ENCODE measurements at places on chromosomes 12 and 14.

GRCh38 chr12:49539406-49540228 is 787 bp downstream of the KCNH3 start:
- DNase-seq = no peak

DNA sequence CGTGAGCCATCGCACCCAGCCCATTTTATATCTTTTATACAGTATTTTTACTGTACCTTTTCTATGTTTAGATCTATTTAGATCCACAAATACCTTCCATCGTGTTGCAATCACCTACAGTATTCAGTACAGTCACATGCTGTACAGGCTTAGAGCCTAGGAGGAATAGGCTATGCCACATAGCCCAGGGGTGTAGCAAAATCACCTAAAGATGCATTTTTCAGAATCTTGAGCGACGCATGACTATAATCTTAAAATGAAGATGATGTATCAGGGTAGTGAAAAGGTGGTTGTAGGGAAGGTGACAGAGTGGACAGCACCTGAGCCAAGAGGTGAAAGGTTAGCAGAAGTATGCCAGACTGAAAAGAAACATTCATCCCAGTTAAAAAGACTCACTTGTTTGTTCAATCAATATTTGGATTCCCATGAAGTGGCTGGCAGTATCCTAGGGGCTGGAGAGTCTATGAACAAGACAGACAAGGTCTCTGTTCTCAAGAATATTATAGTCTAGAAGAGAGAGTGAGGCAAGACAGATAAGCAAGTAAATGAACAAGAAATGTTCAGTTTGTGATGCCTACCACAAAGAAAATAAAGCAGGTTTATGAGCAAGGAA is 3.6 kb downstream of the SPRING1 start:
- no peak for DNase-seq

DNA sequence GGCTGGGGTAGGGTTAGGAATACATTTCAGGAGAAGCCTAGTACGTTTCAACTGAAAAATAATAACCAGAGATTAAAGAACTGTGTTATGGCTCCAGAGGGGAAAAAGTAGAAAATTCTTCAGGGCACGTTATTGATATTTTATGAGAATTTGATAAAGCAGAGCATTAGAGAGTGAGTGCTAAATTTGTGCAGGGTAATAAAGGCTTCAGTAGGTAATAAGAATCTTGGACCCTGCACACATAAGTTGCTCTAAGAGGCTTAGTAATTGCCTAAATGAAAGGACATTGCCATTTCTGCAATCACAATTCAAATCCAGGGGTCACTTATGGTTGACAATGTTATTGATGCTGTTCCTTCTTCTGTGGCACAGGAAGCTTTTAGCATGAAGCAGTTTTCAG is 439.4 kb upstream of the DCN start:
- DNase-seq = no peak

- no peak for DNase-seq
Measured at GRCh38 chr14:95832012-95832411, 44.6 kb upstream of the TUNAR start.

- no peak for DNase-seq
Measured at GRCh38 chr12:84542289-84542688, 370.3 kb downstream of the SLC6A15 start.

DNA sequence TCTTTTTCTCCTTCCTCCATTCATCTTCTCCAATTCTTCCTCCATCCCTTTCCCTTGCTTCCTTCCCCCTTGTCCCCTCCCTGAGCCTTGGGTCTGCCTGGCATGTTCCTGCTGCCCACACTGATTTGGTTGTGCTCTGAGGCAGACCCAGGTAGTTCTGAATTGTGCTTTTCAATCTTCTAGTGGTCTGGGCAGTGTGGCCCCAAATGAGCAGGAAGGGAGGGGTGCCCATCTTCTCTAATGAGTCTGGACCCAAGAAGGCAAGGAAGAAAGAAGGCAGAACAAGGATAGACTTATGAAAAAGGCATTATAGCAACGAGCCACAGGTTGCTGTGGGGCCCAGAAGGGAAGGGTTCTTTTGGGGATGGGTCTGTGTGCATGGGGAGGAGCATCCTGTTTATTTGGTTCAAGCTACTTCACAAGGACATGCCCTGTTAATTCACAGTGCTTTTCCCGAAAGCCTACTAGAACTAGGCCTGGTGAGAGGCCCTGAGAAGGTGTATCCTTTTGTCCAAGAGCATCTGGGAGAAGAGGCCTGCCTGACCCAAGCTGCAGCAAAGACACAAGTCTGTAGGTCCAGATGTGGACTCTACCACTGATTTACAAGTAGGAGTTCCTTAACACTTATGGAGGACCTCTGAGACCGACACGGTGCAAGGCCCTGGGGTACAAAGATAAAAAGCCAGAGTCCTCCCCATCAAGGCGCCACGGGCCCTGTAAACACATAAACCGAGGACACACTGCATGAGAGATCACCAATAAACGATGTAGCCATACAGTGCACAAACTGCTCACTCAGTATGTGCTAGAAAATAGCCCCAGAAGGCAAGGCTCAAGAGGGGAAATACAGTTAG is 1.1 kb upstream of the SUSD6 start:
- no peak for DNase-seq

GRCh38 chr12:108234158-108234557 is 105.0 kb downstream of the CMKLR1 start:
- no peak for DNase-seq

DNA sequence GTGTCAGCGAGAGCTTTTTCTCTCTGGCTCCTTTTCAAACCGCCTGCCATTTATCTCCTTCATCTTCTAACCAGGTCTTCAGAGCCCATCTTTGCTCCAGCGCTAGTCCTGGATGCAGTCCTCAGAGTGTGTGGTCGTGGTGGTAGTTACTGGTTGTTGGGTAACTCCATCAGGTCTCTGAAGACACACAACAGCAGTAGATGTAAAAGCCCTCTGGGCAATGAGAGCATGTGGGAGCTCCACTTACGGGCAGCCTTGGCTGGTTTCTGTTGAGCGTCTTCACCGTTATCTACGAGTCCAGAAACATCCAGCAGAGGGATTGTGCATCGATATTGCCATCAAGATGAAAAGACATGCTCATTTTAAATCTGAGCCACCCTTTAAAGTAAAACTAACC is 61.2 kb downstream of the FBXL14 start:
- DNase-seq = no peak

DNA sequence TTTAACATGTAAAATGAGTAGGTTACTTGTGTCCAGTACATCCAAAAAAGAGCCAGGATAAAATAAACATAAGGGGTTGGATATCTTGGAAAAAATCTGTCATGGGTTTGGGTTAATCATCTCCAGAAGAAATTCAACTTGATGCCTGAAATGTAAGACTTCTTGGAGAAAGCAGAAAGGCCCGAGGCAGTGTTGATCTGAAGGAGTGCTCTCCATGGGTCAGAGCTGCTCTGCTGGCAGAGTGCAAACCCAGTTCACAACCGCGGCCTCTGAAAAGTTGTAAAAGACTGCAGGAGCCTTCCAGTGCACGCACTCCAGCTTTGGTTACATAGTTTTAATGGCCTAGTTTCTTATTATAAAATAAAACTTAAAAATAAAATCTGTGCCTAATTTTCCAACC is 97.3 kb upstream of the ALX1 start:
- DNase-seq = no peak

- DNase-seq = peak; percentile 34
Measured at GRCh38 chr12:45726603-45727300, 2.8 kb upstream of the ARID2 start.

- DNase-seq = peak; percentile 51
Measured at GRCh38 chr12:7995266-7995963, 37.1 kb upstream of the FOXJ2 start.

DNA sequence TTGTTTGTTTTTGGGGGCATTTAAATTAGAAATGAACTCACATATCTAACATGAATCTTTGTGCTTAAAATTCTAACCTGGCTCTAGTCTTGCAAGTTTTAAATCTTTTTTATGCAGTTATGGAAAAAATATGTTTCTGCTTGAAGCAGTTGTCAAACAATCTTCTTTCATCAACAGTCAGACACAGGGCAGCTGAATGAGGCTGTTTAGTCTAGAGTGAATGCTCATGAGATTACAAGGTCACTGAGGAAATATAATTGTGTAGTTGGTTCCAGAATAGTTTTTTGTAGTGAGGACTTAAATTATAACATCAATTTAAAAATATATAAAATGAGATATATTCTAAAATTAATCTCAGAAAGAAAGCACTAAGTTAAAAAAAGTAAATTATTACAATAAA is 76.5 kb downstream of the TRMT5 start:
- no peak for DNase-seq

DNA sequence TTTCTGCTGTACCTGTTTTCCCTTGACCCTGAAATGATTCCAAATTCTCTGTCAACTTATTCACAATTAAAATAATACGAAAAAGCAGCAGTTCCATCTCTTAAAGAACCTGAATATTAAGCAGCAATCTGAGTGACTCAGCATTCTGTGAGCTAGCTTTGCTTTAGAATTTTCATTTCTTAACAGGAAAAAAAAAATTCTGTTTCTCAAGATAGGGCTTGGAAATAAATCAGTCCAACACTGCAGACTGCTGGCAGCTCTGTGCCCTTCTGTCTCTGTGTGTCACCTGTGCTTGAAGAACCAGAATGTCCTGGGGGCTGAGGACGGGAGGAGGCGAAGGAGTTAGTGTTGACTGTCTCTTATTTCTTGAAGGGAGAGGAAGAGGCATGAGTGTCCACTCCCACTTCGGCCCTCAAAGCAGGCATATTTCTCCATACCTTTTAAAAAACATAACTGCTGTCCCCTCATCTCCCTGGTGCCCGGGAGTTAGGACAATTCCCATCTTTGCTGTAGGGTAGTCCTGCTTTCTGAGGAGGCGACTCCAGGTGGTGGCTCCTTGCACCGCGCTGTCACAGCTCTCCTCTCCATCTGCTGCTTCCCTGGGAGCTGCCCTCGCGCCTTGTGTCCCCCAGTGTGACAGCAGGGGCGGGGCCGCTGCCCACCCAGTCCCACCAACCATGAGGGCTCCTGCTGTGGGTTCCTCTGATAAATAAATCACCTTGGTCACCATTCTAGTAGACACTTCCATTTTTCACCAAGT is 203.1 kb downstream of the CALM1 start:
- no peak for DNase-seq

- DNase-seq = no peak
Measured at GRCh38 chr12:39915249-39915648, 190.6 kb downstream of the SLC2A13 start.

- DNase-seq = no peak
Measured at GRCh38 chr12:46253544-46254162, 15.2 kb downstream of the SLC38A1 start.

GRCh38 chr12:23510484-23510883 is 439.0 kb downstream of the SOX5 start:
- DNase-seq = no peak

DNA sequence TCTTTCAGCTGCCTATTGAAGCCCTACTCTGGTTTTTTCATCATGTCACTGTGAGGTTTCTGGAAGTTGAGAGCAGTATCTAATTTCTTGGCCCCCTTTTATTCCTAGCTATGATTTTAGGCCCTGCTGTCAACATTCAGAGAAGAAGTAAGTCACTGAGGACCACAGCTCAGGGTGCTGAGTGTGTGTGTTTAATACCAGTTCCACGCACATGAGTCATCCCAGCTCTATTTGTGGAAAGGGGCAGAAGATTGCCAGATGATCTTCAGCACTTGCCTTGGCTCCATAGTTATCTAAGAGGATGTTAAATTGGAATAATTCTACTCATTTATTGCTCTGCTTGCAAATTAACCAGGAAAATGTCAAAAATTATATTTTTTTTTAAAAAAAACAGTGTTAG is 65.5 kb upstream of the SLC38A4 start:
- no peak for DNase-seq

DNA sequence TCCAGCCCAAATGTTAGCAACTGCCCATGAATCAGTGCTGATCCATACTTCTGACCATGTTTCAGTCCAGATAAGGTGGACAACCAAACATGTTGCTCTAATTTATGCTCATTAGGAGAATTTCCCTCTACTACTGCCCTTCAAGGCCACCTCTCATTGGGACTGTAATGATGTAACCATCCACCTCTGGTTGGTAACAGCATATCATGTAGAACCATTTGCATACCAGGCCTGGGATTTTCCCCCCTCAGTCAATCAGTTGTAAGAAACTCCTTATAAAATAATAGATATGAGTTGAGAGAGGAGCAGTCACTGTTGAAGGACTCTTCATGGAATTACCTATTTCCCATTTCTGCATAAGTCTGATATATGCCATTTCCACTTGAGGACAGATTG is 17.8 kb upstream of the YAF2 start:
- DNase-seq = no peak

- DNase-seq = no peak
Measured at GRCh38 chr12:74984631-74985030, 225.0 kb downstream of the KCNC2 start.

DNA sequence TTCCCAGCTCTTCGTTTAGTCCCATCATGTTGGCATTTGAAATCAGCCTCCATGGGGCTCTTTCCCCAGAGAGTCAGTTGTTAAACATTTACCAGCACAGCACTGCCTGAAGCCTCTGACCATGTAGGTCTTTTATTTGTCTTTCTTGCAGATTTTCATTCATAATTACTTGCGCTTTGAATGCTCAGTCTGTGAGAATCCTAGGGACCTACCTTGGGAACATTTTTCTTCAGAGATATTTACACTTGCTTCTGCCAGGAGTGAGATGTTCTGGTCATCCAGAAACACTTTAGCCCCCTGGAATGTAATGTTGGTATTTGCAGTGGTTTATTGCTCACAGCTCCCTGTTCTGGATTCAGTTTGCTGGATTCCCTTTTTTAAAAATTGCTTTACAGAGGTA is 41.7 kb downstream of the RPH3A start:
- DNase-seq = no peak

DNA sequence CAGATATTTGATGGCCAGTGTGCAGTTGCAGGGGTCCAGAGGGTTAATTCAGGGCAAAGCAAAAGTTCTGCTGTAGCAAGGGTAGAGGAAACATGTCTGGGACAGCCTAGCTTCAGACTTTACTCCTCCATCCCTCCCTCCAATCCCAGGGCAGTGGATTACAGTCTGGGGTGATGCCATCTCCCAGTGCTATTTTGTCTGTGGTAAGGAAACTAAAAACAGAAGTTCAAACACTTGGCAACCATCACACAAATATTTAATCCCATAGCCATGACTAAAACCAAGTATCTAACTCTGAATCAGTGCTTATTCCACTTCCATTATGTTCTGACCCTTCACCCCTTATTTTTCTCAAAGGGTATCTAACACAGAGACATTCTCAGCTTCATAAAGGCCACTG is 61.8 kb downstream of the PIK3C2G start:
- no peak for DNase-seq

DNA sequence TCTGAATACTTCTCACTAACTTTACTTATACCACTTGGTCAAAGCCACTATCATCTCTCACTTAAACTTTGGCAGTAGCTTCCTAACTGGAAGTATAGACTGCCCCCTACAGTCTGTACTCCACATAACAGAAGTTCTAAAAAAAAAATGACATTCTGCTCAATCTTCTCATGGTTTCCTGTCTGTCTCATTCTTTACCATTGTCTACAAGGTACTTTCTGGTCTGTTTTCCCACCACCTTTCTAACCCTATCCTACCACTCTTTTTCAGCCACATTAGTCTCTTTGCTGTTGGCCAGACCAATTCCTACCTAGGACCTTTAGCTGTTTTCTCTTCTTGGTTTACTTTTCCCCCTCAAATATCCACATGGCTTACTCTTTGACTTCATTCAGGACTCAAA is 14.7 kb downstream of the CPSF6 start:
- DNase-seq = no peak

Data from activated naive CD4-positive, alpha-beta T cell (primary cell).